KG1 (cell line): ENCODE measurements at places on chromosomes 3 and 15.

- DNase-seq, result no peak
These were observed 1.0 kb upstream of the CEP70 start for GRCh38 chr3:138594935-138595610.

GRCh38 chr3:127114337-127115070 lies 78.4 kb upstream of the PRR23E start:
- DNase-seq, result no peak

DNA sequence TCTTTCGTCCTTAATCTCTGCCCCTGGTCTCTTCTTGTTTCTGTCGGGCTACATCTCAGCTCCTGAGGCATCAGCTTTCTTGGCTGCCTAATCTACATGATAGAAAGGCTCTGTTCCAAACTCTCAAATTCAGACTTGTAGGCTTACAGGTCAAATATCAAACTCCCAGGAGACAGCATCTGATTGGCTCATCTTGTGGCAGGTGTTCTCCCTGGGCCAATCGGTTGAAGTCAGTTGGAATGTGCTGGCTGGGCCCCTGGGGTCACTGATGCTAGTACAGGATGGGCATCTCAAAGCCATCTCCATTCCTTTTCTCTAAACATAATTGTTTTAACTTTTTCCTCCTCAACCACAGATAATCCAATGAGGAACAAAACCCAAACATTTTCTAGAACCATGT lies 198.7 kb downstream of the CNTN3 start:
- no peak for DNase-seq

- DNase-seq, result no peak
These were observed 122.5 kb downstream of the ATP10A start for GRCh38 chr15:25740383-25741255.

DNA sequence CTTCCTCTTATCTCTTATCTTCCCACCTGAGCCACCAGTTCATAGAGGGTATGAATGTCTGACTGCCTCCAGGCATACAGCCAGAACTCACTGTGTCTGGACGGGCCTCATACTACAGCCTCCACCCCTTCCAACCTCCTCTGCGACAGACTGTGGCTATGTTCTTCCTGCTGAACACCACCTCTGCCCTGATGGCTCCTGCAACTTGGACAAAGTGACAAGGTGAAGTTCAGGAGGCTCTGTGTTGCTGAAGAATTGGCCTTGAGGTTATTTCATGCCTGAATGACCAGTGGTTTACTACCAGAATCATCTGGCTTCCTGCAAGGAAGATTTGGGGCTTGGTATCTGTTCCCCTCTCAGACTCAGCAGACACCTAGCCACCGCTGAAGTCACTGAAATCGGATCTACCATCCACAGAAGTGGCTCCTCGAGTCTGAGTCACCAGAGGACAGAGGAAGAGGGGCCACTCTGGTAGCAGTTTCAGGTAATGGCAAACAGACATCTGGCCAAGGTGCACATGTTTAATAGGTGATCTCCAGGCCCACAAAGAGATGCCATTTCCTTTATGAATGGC lies 14.2 kb upstream of the ULK3 start:
- no peak for DNase-seq

GRCh38 chr15:53576841-53577240 lies 182.6 kb downstream of the WDR72 start:
- no peak for DNase-seq

DNA sequence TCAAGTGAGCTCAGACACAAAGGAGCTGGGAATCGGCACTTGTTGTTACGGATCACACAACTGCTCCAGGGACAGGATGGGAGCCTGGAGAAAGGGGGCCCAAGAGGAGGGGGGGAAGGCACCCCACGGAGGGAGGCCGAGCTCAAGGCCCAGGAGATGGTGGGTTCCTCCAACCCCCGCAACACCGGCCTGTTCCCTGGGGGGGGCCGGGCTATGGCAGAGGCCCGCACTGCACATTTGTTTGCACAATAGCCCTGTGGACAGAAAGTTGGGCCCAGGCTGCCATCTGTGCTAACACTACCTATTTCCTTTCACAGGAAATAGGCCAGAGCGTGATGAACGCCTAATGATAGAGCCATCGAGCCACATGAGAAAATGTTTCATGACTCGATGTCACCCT lies 147.1 kb downstream of the NSMCE3 start:
- no peak for DNase-seq

- no peak for DNase-seq
These were observed 24.3 kb upstream of the GADL1 start for GRCh38 chr3:30918761-30919160.

DNA sequence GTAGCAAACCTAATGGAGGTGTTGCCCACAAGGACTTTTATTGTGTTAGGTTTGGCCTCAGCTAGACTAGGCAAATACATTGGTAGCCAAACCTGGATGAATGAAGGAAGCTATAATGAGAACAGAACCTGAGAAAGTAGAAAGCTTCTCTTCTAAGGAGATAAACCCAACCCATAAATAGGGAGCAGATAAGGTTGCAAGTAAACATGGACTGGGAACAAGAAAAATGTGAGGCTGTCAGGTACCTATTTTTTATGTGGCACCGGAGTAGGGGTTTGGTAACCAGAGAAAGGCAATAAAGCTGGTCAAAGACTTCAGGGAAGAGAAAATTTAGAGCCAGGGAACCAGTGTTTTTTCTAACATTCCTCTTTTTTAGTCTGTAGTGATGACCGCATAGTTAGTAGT lies 25.0 kb downstream of the ZNF654 start:
- DNase-seq, result no peak

DNA sequence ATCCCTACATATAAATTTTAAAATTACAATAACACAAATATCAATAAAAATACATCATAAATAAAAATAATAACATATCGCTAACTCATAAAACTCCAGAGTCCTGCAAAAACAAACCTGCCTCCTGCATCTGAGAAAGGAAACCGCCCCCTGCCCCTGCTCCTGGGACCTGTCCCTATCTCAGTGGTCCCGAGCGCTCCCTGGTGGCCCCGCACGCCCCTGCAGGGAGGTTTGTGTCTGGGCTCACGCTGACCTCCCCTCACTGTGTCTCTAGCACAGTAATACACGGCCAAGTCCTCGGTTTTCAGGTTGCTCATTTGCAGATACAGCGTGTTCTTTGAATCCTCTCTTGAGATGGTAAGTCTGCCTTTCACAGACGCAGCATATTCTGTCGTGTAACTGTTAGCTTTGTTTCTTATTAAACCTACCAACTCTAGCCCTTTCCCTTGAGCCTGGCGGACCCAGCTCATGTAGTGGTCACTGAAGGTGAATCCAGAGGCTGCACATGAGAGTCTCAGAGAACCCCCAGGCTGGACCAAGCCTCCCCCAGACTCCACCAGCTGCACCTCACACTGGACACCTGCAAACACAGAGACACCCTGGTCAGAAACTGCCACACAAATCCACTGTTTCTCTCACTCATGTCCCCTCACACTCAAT lies 554.1 kb downstream of the GOLGA6L6 start:
- DNase-seq, result no peak

DNA sequence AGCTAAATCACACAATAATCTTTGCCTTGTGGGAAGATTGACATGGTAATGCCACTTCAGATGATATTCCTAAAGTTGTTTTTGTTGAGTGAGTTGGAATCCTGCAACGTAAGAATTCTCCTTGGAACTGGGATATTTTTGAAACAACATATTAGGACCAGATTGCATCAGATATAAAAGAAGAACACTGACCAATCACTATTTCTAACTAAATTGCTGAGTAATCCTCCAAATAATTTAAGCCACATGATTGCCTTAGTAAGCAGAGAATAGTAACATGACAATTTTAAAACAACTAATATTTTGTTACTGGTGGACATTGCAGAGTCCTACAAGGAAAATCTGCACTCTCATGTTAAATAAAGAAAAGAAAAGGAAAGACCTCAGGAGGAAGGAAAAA lies 353.9 kb upstream of the LMCD1 start:
- DNase-seq, result no peak

GRCh38 chr3:120344349-120344748 lies 4.8 kb downstream of the LRRC58 start:
- DNase-seq, result no peak

DNA sequence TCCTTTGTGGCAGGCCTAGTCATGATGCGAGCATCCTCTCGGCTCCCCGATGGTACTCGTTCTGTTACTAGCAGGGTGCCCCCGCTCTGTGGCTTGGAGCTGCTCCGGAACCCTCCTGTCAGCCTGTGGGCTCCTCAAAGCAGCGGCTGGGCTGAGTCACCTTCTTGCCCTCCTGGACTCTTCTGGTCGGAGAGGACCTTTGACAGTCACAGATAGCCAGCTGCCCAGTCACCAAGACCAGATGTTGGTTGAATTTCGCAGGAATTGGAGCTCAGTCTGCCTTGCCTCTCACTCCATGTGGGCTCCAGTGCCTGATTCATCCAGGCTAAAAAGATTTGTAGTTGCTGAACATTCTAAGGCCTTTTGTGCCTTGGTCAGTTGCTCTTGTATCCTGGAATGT lies 94.5 kb downstream of the CHCHD6 start:
- DNase-seq, result no peak

- DNase-seq, result no peak
These were observed 39.0 kb downstream of the SLC6A6 start for GRCh38 chr3:14441240-14441919.

GRCh38 chr3:177642042-177642803 lies 444.9 kb upstream of the TBL1XR1 start:
- no peak for DNase-seq

DNA sequence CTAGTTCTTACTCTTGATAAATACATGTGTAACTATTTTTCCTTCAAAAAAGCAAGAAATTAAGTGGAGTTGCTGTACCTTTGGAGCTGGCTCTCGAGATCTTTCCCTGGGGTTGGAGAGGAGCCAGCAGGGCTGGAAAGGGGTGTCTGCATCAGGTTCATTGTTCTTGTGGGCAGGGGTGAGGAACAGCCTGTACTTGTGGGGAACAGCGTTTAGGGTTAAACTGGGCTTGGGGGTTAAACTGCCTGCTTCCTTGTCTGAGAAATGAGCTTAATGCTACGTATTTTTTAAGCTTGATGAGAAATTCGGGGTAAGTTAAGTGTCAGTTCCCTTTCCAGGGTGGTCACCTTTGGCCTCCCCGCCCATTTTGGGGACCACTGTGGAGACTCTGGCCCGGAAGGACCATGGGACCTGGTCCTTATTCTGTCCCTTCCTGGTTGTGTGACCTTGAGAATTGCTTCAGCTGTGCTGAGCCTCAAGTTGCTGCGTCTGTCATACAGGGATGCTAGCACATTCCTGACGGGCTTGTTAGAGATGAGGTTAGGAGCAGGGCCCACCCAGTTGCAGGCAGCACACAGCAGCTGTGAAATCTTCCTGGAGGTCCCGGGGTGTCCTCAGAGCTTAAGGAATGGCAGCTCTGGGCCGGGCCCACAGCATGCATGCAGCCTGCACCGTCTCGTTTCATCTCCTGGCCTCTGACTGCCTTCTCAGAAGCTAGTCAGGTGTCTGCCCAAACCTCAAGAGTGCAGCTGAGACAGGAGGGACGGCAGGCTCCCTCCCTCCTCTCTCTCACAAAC lies 11.6 kb downstream of the H1-8 start:
- no peak for DNase-seq

GRCh38 chr3:141368062-141368924 lies at the start of gene ZBTB38:
Gene ZBTB38, plus strand, starts transcription at chr3:141368504. Its CDS starts 73,885 bp downstream, at chr3:141442389.
- no peak for DNase-seq
